ENCODE measurements at places on chromosomes 2 and 18.

GRCh38 chr2:124698979-124699565 is 674.0 kb downstream of the CNTNAP5 start:
- no peak for DNase-seq

GRCh38 chr2:6967301-6967700 is 50.1 kb downstream of the RNF144A start:
- no peak for DNase-seq

GRCh38 chr2:100615886-100616285 is 53.1 kb downstream of the PDCL3 start:
- no peak for DNase-seq

GRCh38 chr2:214533541-214533940 is 122.7 kb downstream of the VWC2L start:
- no peak for DNase-seq

All from stimulated activated CD4-positive, alpha-beta T cell treated with anti-CD3 and anti-CD28 coated beads, Interleukin-1b, Interleukin-23, amount 100 ng/mL, for 4 hours (primary cell).